ENCODE measurements at places on chromosomes 1 and 21.

- H3K36me3 ChIP-seq = peaks cover 18% of the 10 kb centered on the region
- H3K27me3 ChIP-seq = no peaks in the 10 kb centered on the region
- no peak for DNase-seq
- H3K27ac ChIP-seq = peak overlapping the region; percentile 68
These were observed 31.4 kb downstream of the AK2 start for GRCh38 chr1:33005117-33005837.

DNA sequence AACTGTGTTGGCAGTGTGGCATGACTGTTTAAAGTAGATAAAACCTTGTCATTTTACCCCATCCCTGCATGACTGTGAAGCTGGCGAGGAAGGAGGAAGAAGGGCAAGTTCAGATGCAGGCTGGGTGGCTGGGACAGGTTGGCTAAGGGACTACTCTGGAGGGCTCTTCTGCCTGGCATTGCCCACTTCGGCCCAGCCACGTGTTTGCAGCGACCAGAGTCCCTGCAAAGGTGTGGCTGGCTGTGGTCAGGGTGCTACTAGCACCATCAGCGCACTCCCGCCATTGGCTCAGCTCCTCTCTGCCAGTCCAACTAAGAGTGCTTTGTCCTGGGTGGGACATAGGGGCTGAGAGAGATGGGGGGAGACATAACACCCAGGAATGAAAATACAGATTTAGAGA, 7.2 kb downstream of the C1orf115 start:
- H3K27ac ChIP-seq = no peak overlapping the region
- DNase-seq = no peak
- H3K4me1 ChIP-seq = peaks cover 3% of the 10 kb centered on the region
- H3K27me3 ChIP-seq = no peaks in the 10 kb centered on the region
- no peaks in the 10 kb centered on the region for H3K36me3 ChIP-seq

DNA sequence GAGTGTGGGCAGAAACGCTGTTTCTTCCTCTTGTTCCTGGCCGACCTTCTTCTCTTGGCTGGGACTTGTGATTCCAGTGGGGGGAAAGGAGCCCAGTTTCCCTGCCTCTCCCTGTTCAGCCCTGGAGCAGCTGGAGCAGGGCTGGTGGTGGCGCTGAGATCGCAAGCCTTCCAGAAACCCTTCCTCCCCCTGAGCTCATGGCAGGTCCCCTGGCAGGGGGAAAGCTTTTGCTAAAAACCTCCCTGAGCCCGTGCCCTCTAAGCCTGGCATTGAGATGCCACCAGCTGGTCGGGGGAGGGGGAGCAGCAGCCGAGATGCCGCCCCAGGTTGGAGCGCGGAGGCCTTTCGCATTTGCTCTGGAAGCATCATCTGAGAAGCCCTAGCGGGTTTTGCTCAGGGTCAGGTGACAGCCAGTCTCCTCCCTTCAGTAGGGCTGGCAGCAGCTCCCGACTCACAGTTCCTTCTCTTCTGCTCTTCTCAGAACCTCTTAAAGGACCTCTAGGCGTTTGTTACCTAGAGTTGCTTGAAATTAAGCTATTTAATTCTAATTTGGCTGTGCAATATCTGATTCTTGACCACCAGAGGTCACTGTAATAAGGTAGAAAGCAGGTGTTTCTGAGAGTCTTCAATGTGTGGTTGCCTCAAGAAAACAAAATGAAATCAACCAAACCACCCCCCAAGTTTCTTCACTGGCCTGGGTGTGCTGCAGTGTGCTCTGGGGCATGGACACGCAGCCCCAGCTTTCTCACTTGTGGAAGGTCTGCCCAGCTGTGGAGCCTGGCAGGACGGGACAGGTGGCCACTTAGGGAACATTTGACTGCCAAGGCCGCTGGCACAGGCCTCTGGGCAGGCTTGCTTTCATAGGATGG, 257.3 kb downstream of the CAMTA1 start:
- no peaks in the 10 kb centered on the region for H3K36me3 ChIP-seq
- no peak for DNase-seq
- H3K27me3 ChIP-seq = no peaks in the 10 kb centered on the region
- no peak overlapping the region for H3K27ac ChIP-seq
- H3K4me1 ChIP-seq = no peaks in the 10 kb centered on the region

- no peak overlapping the region for H3K4me3 ChIP-seq
- no peaks in the 10 kb centered on the region for H3K4me1 ChIP-seq
- no peak overlapping the region for H3K27ac ChIP-seq
These were observed 285.7 kb downstream of the S1PR1 start for GRCh38 chr1:101522486-101522885.

GRCh38 chr21:32329776-32330175, 31.1 kb downstream of the MRAP start:
- peaks cover 27% of the 10 kb centered on the region for H3K36me3 ChIP-seq
- H3K4me3 ChIP-seq = no peak overlapping the region
- H3K27me3 ChIP-seq = no peaks in the 10 kb centered on the region
- peaks cover 13% of the 10 kb centered on the region for H3K4me1 ChIP-seq
- peak overlapping the region; percentile 64 for H3K27ac ChIP-seq
